Activated gamma-delta T cell treated with anti-CD3 and anti-CD28 coated beads, Interleukin-2, amount 50 U/mL, for 16 hours (primary cell): ENCODE measurements at places on chromosomes 3 and 15.

DNA sequence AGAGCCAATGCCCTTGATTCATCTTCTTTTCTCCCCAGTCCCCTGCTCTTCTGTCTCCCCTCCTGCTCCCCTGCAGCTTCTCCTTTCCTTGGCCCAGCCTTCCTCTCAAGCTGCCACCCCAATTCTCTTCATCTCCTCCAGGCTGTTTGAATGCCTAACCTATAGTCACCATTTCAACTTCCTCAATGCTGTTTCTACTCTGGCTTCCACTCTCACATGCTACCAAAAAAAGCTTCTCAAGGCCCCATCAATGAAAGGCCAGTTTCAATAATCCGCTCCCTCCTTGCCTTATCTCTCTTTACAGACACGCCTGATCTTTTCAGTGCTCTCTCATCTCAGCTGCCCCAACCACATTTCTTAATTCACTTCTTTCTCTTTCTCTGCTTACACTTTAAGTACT is 212.2 kb upstream of the GPR149 start:
- DNase-seq = no peak

- no peak for DNase-seq
Measured at GRCh38 chr3:94115482-94115881, 52.6 kb downstream of the NSUN3 start.

DNA sequence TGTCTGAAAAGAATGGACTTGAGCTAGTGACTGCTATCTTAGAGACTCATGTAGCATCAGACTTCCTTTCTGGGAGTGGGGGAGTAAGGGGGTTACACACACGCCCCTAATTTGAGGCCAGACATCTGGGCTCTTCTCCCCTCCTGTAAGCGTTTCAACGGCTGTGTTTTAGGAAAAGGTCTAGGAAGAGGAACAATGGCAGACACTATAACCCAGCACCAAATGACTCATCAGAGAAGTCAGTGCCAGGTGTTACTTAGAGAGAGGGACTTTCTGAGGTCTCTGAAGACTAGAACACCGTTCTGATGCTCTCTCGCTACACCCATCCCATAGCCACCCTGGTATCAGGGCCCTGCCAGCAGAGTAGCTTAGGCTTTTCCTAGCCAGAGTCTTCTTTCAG is 65.5 kb downstream of the SSUH2 start:
- no peak for DNase-seq

DNA sequence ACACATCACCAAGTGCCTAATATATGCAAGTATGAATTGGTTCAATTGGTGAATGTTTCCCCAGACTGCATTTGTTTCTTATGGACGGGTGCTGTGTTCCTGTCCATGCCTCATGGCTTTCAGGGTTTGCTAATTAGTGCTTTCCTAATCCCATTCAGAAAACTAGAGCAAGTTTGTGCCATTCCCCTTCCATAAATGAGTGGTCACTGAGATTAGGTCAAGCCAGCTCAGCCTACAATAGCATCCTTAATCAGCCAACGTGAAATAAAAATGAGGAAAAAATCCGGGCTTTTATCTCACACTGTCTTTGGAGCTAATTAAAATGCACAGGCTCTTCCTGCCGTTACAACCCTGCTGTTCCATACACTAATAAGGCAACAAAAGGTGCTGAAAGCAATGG is 788.8 kb downstream of the ROBO1 start:
- DNase-seq = no peak

- DNase-seq = no peak
Measured at GRCh38 chr3:170949211-170949610, 40.8 kb upstream of the EIF5A2 start.

GRCh38 chr3:41848753-41849574 is 112.9 kb downstream of the ULK4 start:
- no peak for DNase-seq

DNA sequence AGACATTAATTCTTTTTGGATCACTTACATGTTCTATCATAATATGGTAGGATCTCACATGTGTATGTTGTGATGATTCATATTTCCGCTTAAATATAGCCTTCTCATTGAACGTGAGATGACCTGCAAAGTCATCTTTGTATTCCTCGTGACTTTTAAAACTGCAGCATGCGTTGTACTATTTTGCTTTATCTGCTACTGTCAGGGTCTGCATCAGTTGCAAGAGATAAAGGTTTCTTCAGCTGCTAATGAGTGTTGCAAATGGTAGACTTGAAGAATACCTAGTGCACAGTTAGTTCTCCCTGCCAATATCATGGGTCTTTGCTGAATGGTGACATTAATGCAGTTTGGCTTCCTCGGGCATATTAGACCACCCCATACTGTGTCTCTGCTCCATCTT is 31.8 kb downstream of the REC114 start:
- DNase-seq = no peak

GRCh38 chr3:34683851-34684250 is 885.4 kb downstream of the PDCD6IP start:
- no peak for DNase-seq

DNA sequence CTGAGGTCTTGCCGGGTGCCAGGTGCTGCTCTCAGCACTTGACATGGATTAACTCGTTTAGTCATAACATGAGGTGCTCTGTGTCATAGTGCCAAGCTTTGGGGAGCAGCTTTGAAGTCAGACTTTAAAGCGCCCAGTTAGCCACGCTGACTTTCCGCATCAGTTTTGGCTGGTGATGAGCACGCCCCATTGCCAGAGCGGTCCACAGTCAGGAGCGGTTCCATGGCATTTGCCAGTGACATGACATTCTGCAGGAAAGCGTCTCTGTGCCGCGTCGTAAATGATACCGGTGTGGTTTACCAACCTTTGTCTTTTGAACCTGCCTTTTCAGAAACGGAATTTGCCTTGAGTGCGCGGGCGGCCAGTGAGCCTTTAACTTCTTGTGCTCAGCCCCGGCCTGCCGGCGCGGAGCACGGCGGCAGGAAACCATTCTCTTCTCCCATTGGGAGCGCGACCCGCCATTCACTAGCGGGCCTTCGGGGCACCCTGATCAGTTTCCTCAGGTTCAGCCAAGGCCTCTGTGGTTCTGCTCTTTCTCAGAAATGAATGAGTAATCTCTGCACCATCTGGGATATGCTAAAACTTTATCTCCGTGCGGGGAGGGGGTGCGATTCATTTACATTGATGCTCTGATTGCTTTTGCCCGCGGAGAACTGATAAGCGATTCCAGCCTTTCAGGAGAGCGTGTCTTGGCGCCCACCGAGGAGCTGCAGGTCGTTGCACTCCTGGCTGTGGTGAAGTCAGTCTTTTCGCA is 1.7 kb upstream of the SLC2A2 start:
- DNase-seq = peak; percentile 1

GRCh38 chr3:111668888-111669488 is 73.8 kb upstream of the ZBED2 start:
- DNase-seq = no peak

DNA sequence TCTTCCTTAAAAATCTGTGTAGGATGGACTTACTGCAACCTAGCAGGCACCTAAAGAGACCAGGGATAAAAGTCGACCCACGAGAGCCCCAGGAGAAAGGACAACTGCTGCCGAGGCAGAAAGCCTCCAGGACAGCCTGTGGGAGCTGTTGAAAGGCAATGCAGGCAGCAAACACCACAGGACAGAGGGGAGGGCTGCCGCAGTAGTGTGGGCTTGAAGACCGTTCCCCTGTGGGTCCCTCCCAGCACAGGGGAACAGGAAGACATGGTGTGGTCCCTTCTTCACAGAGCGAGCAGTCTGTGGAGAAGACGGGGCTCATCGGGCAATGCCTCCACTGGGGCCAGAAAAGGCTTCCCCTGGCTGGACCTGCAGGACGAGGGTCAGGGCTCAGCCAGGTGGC is 58.5 kb upstream of the GATA2 start:
- no peak for DNase-seq

DNA sequence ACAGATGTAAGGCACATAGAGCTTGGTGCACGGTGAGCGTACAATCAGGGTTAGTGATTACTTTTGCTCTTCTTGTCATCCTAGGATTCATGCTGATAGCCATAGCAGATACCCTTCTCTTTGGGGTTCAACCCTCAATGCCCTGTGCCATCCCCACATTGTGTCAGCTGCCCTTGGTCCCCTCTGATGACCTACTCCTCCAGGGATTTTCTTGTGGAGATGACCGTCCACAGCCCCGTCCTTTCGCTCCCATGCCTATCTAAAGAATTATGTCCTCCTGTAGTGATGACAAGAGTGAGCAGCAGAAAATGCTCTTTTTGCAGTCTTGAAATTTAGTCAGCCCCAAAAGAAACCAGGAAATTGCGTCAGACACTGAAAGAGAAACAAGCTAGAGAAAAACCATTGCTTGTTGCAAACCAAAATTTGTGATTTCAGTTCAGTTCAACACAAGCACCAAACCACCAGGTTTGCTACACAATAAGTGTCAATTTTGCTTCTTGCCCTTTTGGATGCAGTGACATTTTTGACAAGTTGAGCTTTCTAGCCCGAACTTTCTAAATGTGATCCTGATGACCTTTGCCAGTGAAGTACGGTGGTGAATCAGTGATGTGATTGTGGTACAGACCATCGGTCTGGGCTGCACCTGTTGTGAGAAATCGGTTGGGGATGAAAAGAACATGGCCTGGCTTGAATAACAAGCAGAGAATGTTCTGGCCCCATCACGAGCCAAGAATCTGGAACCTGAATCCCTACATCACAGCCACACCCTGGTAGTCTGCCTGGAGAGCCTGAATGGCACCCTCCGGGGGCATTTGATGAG is 41.3 kb downstream of the CMTM7 start:
- DNase-seq = no peak

- DNase-seq = no peak
Measured at GRCh38 chr15:94840794-94841783, 609.7 kb downstream of the MCTP2 start.

- DNase-seq = no peak
Measured at GRCh38 chr15:49168016-49168415, 2.0 kb upstream of the GALK2 start.

GRCh38 chr3:179113903-179114302 is 34.3 kb upstream of the PIK3CA start:
- DNase-seq = no peak

GRCh38 chr3:122988508-122988907 is 39.1 kb downstream of the SEMA5B start:
- no peak for DNase-seq

GRCh38 chr3:57279685-57280084 is 12.8 kb downstream of the ASB14 start:
- no peak for DNase-seq

- DNase-seq = no peak
Measured at GRCh38 chr3:113263778-113264177, 52.4 kb downstream of the BOC start.

DNA sequence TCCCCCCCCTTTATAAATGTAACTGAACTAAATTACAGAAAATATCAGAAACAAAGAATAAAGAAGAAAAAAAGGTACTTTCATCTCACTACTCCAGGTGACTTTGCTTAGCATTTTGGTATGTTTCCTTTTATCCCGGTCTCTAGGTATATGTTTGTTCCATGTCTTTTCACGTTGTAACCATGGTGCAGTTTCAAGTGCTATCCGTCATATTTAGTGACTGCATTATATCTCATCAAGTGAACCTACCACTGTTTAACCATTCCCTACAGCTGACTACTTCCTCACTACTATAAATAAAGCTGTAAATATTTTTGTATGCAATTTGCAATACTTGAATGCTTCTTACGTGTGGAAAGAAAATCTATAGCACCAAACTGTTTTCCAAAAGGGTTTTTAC is 2.2 kb downstream of the BTBD1 start:
- no peak for DNase-seq

GRCh38 chr15:60134609-60135008 is 130.5 kb downstream of the FOXB1 start:
- DNase-seq = no peak

- DNase-seq = no peak
Measured at GRCh38 chr3:108546247-108546646, 35.9 kb upstream of the MYH15 start.

DNA sequence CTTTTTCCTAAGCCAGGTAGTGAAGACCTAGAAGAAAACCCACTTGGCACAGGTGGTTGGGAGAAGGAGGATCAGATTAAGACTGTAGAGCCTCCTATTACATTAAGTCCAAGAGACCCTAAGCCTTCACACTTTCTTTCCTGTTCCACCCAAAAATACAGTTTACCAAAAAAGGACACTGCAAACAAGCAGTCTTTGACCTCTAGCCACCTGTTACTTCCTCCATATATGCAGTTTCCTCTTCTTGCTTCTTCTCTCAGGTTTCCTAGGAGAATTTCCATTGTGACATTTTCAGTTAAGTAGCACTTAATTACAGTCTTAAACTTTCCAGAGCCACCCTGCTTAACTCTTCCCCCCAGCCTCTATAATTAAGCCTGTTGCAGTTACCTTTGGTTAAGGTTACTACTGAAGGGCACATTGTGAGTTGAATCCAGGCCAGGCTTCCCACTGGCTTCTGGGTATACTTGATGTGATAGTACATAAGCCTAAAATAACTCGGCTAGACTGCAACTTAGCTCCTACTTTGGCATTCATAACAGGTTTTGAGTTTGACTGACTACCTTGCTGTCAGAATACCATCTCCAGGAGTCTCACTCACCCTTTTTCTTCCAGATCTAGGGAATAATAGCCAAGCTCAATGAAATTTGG is 114.2 kb upstream of the UMPS start:
- no peak for DNase-seq

DNA sequence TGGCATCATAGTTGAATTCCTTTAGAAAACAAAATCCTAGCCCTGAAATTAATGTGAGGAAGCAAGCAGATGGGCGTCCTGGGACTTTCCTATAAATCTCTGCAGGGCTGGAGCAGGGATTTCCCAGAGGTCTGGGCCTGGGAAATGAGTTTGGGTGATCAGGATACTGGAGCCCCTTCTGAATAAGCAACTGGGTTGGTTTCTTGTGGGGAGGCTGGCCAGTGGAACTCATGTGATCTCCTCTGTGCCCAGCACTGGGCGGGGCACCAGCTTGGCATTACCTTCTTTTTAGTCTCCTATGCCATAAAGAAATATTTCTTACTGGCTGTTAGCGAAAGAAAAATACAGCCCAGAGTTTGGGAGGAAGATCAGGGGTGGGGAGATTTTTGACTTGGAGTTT is 1.7 kb downstream of the THSD4 start:
- no peak for DNase-seq

DNA sequence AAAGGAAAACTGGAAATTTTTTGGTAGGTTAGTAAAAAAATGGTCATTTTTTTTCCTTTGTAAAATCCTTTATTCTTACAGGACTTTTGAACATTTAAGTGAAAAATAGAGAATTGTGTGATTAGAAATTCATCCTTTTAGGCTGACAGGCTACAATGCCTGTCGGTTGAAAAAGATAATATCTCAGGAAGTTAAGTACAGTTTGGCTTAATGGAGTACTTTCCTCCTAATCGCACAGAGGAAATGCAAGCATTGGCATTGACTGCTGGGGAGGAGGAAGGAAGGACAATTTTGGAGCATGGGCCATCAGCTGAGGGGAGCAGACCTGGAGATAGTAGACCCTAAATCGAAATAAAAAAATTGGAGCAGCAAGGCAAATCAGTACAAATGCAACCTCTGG is 135.1 kb upstream of the ICE2 start:
- DNase-seq = no peak

DNA sequence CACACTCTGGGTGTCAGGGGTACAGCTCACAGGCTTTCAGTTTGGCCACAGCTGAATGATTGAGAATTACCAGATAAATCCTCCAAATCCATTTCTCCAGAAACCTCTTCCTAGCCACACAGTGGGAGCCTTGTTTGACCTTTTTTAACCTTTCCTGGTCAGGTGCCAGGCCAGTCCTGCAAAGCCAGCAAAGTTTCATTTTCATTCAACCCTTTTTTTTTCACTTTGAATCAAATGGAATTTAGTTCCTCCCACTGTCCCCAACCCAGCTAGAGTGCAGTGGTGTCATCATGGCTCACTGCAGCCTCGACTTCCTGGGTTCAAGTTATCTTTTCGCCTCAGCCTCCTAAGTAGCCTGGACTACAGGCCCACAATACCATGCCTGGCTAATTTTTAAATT is 67.8 kb downstream of the NSUN3 start:
- DNase-seq = no peak
